Gastroesophageal sphincter (tissue), 4 donors: ENCODE measurements at places on chromosomes 7 and 10. TPM values are rescaled to one million over a fixed set of nuclear protein-coding genes. Genes with fewer than 3 reads are reported as not detected.
A peak's percentile ranks its signal among the peaks of the same experiment; 100 is the strongest.

DNA sequence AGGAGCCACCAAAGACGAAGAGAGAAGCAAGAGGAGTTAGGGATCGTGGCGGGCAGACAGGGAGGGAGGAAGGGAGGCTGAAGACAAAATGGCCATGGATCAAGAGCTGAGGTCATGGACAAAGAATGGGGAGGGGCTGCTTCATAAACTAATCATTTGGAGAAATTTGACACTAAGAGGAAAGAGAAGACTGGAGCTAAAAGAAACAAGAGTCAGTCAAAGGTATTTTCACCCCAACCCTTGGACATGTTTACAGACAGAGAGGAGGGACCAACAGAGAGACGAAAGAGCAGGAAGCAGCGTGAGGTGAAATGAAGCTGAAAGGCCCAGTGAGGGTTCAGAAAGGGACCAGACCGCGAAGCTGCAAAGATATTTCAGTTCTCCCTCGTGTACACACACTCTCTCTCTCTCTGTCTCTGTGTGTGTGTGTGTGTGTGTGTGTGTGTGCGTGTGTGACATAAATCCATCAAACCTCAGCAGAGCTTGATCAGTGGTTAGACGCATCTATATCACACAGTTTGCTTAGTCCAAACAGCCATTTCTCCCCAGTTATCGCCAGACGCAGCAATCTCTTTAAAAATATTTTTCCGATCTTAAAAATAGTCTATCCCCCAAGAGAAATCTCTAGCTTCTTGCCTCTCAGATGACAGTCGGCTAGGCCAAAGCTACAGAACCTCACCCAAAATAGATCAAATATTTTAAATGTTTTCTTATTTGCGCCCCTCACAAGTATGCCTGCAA lies 12.5 kb upstream of the CALD1 start:
- ATAC-seq, result peak; percentile 40

GJD4 gene
- total RNA-seq, result not detected

- ATAC-seq, result no peak
Observed at GRCh38 chr10:17199351-17199804, 2.1 kb downstream of the TRDMT1 start.

MMP21 gene
- not detected for total RNA-seq

DNA sequence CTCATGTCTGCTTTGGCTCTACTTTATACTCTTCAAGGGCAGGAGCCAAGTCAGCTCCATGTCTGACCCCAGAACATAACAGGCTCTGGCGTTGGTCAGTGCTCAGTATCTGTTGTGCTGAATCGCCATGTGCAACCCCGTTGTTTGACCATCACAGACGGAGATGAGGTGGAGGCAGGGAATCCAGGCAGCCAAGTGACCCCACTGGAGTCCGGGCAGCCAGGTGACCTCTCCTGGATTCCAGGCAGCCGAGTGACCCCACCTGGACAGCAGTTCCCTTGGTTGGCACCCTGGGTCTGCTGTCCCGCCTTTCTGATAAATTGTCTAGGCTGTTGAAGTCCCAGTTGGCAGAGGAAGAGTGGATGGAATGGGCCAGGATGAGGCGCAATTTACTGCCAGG lies 232.2 kb downstream of the TCERG1L start:
- no peak for ATAC-seq

GARIN1A gene
- total RNA-seq, result 1.5 TPM

- ATAC-seq, result no peak
Observed at GRCh38 chr10:12489357-12489756, 140.0 kb downstream of the CAMK1D start.

COBL gene
- 30.1 TPM for total RNA-seq

DNA sequence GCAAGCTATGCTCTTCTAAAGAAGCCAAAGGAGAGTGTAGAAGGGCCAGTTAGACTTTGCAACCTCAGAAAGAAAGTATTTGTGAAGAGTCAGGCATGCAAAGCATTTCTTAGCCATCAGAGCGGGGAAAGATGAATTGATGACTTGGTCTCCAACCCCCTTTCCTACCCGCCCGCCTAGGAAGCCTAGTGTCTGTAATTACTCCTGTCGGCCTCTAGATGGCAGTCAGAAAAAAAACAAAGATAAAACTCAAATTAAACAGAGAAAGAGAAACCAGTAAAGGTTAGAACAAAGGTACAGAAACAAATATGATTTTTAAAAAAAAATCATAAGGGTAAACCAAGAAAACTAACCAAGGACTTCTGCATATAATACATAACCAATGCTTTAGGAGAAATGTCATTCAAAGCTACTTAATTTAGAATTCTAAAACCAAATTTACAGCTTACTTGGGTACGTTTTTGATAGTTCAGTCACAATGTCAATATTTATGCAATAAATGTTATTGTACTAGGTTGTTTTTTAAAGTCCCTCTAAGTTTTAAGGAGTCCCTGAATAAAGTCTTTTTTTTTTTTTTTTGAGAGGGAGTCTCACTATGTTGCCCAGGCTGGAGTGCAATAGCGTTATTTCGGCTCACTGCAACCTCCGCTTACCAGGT lies 97.6 kb downstream of the LYZL1 start:
- ATAC-seq, result peak; percentile 41
